ENCODE measurements at places on chromosomes 6 and 20.

DNA sequence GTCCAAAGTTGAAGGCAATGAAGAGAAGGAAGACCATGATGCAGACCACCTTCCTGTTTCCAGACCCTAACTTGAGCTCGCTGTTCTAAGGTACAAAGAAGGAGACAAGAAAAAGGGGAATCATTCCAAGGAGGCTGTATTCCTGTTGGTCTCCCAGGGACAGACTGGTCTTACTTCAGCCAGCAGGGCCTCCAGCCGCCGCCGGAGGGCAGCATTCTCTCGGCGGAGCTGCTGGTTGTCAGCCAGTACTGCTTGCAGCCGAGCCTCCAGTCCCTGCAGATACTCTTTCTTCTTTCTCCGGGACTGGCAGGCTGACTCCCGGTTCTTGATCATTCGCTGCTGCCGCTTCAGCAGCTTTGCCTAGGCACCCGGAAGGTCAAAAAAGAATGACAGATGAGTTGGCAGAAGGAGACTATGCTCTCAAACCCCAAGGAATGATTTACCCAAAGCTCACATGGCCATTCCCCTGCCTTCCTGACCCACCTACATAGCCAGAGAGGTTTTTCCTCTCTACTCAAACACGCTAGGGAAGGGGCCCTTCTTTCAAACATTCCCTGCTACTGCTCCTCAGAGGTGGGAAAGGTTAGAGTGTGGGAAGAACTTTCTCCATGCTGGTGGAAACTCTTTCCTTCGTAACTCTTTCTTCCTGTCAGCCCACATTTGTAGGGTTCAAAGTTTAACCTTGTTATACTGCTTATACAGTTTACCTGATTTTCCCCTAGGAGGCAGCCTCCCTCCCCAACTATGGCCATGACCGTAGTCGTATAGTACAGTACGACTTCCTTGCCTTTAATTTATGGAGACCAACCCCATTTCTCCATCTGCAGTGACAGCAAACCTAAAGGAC, 9.0 kb downstream of the ATF6B start:
- peak; percentile 67 for DNase-seq
- no peak overlapping the region for H3K4me3 ChIP-seq
- H3K27ac ChIP-seq: no peak overlapping the region
- no peaks in the 10 kb centered on the region for H3K36me3 ChIP-seq
- H3K27me3 ChIP-seq: no peaks in the 10 kb centered on the region

DNA sequence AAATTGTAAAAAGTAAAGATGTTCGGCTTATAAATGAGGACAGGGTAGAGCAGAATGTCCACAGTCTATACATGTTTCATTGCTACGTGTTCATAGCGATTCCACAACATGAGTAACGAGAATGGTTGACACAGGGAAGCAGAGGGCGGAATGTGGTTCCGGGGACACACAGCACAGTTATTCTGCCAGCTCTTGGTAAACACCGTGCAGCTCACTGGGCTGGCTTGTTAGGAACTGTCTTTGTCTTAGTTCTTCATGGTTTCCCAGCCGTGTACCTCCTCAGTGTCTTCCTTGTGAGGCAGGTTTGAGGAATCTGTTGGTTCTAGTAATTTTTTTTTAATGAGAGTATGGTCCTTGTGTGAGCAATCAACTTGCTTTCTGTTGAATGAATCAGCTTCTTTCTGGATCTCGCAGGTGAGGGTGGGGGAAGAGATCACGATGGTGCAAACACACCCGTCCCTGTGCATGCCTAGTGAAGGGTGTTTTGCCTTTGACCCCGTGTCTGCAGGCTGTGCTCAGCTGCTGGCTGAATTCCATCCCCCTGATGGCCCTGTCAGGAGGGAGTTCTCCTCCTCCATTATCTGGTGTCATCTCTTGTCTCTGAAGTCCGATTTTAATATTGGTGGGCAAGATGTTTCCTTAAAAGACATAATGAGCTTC, 168.2 kb downstream of the SMOC2 start:
- no peak overlapping the region for H3K4me3 ChIP-seq
- H3K36me3 ChIP-seq: no peaks in the 10 kb centered on the region
- H3K27me3 ChIP-seq: no peaks in the 10 kb centered on the region
- H3K27ac ChIP-seq: no peak overlapping the region
- 0 out of 2 replicates have a peak, but pooled peaks cover 4% of the 10 kb centered on the region for H3K4me1 ChIP-seq

GRCh38 chr20:33680686-33681085, 5.5 kb downstream of the E2F1 start:
- peaks cover 8% of the 10 kb centered on the region for H3K4me1 ChIP-seq
- H3K36me3 ChIP-seq: no peaks in the 10 kb centered on the region
- no peaks in the 10 kb centered on the region for H3K27me3 ChIP-seq
- H3K4me3 ChIP-seq: no peak overlapping the region
- no peak overlapping the region for H3K27ac ChIP-seq

- H3K36me3 ChIP-seq: no peaks in the 10 kb centered on the region
- peak overlapping the region; percentile 79 for H3K27ac ChIP-seq
- DNase-seq: no peak
These were observed 27.7 kb upstream of the CARMIL1 start for GRCh38 chr6:25251426-25251825.

GRCh38 chr6:44772838-44773237, 385.3 kb downstream of the CDC5L start:
- H3K4me1 ChIP-seq: no peaks in the 10 kb centered on the region
- no peaks in the 10 kb centered on the region for H3K36me3 ChIP-seq
- no peak overlapping the region for H3K4me3 ChIP-seq
- no peak for DNase-seq

DNA sequence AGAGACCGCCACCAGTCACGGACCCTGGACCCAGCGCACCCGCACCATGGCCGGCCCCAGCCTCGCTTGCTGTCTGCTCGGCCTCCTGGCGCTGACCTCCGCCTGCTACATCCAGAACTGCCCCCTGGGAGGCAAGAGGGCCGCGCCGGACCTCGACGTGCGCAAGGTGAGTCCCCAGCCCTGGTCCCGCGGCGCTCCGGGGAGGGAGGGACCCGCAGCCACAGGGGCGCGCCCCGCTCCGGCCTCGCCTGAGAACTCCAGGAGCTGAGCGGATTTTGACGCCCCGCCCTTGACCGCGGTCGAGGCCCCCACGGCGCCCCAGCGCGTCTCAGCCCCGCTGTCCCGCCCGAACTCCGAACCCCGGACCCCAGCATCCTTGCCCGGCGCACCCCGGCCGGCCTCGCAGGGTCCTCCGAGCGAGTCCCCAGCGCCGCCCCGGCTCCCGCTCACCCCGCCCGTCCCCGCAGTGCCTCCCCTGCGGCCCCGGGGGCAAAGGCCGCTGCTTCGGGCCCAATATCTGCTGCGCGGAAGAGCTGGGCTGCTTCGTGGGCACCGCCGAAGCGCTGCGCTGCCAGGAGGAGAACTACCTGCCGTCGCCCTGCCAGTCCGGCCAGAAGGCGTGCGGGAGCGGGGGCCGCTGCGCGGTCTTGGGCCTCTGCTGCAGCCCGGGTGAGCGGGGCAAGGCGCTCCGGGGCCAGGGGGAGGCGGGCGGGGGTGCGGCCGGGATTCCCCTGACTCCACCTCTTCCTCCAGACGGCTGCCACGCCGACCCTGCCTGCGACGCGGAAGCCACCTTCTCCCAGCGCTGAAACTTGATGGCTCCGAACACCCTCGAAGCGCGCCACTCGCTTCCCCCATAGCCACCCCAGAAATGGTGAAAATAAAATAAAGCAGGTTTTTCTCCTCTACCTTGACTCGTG, at the start of gene OXT:
Gene OXT, plus strand, starts transcription at position 11 of the 920 bp plus-strand sequence. Its CDS starts 36 bp downstream, at position 47.
- H3K27me3 ChIP-seq: no peaks in the 10 kb centered on the region
- no peaks in the 10 kb centered on the region for H3K36me3 ChIP-seq
- H3K4me1 ChIP-seq: peaks cover 9% of the 10 kb centered on the region
- H3K27ac ChIP-seq: no peak within 1 kb of the TSS
- no peak for DNase-seq
- no peak within 1 kb of the TSS for H3K4me3 ChIP-seq

DNA sequence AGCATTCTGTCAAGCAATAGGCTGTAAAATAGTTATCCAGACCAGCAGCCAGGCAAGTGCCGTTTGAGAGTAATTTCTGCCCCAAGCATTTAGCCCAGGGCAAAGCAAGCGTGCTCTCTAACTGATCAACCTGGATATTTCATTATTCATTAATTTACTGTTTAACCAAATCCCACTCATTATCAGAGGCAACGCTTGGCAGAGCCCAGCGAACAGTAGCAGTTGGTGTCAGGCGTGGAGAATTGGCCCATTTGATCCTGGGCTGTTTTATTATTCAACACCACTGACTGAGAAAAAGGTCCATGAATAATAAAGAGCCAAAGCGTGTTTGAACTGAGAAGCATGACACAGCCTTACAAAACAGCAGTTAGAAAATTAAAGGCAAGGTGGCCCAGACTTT, 35.3 kb downstream of the TFAP2B start:
- no peaks in the 10 kb centered on the region for H3K36me3 ChIP-seq
- DNase-seq: no peak
- no peak overlapping the region for H3K4me3 ChIP-seq
- no peaks in the 10 kb centered on the region for H3K27me3 ChIP-seq
- H3K4me1 ChIP-seq: no peaks in the 10 kb centered on the region

DNA sequence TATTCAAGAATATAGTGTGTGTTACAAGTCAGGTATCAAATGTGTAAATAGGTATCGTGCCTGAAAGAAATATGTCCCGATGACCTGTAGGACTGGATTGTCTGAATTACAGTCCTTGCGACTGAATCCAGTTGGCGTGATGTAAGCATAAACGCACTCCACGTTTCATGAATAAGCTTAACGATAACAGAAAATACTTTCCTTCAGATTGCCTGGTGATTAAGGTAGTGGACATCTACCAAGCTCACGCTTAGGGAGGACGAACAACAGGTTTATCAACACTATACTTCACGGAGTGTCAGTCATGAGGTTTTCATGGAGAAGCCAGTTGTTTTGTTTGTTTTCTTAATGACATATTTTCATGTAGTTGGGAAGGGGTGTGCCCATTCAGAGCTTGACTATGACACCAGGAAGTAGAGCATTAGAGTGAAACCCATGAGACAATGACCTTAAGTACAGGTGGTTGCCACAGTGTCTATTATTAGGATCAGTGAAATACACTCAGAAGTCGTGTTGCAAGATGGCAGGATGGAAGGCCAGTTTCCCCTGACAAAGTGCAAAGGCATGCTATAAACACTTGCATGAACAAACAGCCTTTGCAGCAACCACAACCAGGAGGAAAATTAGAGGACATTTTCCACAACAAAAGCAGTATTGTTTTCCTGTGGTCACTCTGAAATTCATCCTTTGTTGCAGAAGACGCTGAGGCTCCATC, 305.8 kb upstream of the PRDM1 start:
- H3K4me3 ChIP-seq: no peak overlapping the region
- peak overlapping the region; percentile 93 for H3K27ac ChIP-seq
- DNase-seq: peak; percentile 93
- H3K36me3 ChIP-seq: no peaks in the 10 kb centered on the region

DNA sequence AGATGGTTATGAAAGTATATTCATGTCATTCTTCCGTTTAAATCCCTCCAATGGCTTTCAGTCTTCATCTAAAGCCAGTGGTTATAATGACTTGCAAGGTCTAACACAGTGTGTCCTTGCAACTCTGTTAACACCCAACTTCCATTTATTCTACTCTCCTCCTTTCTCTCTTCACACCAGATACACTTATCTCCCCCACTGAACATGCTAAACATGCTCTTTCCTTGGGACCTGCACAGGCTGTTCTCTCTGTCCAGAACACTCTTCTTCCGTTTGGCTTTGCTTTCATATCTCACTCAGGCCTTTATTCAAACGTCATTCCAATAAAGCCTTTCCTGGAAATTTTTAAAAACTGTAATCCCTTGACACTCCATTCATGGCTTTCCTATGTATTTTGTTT, 91.5 kb downstream of the EPHA7 start:
- no peak overlapping the region for H3K4me3 ChIP-seq
- no peak overlapping the region for H3K27ac ChIP-seq
- DNase-seq: no peak
- H3K36me3 ChIP-seq: no peaks in the 10 kb centered on the region
- H3K4me1 ChIP-seq: peaks cover 2% of the 10 kb centered on the region

GRCh38 chr20:8095648-8096572, 36.2 kb upstream of the PLCB1 start:
- H3K27me3 ChIP-seq: no peaks in the 10 kb centered on the region
- H3K4me3 ChIP-seq: no peak overlapping the region
- H3K4me1 ChIP-seq: no peaks in the 10 kb centered on the region
- DNase-seq: no peak

DNA sequence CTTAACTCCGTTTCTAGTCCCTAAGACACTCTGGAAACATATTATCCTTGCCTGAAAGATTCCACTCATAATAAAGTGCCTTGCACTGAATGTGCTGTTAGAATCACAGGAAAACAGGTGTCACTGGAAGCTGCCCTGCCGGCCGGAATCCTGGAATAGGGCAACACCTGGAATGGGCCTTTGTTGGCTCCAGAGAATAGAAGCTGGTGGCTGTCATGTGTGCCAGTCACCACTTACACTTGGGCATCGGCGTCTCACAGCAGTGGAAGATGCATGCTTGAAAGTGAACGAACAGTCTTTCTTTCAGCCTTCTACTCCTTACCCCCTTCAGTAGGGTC, 90.8 kb upstream of the AFDN start:
- H3K36me3 ChIP-seq: no peaks in the 10 kb centered on the region
- no peaks in the 10 kb centered on the region for H3K4me1 ChIP-seq
- DNase-seq: no peak

DNA sequence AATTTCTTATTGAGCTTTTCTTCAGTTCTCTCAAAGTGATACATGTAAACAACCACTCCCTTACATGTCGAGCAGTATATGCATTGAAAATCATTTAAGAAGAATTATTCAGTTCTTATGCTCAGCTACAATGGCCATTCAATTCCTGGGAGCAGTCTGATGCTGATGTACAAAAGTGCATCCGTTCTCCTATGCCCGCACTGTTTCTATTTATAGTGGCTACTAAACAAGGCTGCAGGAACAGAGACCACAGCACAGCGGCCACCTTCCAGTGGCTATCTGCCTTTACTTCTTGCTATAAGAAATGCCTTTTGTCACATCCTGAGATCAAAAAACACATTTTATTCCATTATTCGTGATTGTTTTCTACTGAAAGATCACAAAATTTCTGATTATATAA, 82.2 kb downstream of the FHL5 start:
- H3K36me3 ChIP-seq: no peaks in the 10 kb centered on the region
- DNase-seq: no peak
- H3K4me1 ChIP-seq: peaks cover 9% of the 10 kb centered on the region
- no peaks in the 10 kb centered on the region for H3K27me3 ChIP-seq

DNA sequence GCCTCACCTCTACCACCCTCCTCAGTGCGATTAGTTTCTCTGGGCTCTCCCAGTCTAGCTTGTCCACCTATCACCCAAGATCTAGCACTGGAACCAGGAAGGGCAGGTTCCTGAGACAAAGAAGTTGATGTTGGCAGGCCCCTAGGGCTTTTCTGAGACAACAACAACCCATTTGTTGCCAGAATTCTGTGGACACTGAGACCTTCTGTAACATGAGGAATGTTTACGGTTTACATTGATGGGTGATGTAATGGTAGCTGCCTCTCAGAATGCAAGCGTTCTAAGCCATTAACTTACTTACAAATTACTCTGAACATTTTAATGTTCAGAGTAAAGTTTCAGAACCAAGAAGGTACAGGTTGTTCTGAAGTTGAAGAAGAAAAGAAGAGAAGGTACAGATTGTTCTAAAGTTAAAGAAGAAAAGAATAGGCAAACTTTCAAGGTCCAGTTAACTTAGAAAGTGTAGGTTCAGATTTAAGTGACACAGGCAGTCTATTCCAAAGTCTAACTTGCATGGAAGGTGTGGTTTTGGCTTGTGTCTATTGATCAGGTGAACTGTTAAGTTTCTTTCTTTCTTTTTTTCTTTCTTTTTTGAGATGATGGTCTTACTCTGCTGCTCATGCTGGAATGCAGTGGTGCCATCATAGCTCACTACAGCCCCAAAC, 3.7 kb upstream of the MED23 start:
- no peaks in the 10 kb centered on the region for H3K27me3 ChIP-seq
- H3K27ac ChIP-seq: no peak overlapping the region
- 0 out of 2 replicates have a peak, but pooled peaks cover 3% of the 10 kb centered on the region for H3K4me1 ChIP-seq
- no peaks in the 10 kb centered on the region for H3K36me3 ChIP-seq
